ENCODE measurements at places on chromosomes 5 and 9. TPM values are rescaled to one million over a fixed set of nuclear protein-coding genes. Genes with fewer than 3 reads are reported as not detected.

TRPM6 gene
- 0.04 TPM for polyA plus RNA-seq

GRCh38 chr5:84961193-84961592, 576.5 kb upstream of the EDIL3 start:
- no peak for DNase-seq

DNA sequence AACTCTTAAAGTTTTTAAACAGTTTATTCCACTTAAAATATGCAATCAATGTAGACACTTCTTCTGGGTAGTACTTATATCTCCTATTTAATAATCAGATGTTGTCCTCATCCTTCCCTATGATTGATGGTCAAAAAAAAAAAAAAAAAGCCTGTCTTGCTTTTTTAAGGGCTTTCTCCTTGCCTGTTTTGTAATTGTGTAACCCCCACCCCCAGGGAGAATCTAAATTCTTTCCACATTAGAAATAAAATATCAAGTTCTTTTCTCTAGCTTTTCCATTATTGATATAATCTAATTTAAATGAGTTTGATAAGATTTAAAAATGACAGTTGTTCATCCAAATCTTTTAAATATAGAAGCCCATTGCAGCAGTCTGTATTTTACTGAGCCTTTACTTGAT, 119.7 kb downstream of the CHSY3 start:
- DNase-seq, result no peak

- DNase-seq, result no peak
These were observed 6.1 kb downstream of the SETX start for GRCh38 chr9:132348676-132349075.

GRCh38 chr5:138458856-138459255, 6.4 kb upstream of the EGR1 start:
- DNase-seq, result no peak

DNA sequence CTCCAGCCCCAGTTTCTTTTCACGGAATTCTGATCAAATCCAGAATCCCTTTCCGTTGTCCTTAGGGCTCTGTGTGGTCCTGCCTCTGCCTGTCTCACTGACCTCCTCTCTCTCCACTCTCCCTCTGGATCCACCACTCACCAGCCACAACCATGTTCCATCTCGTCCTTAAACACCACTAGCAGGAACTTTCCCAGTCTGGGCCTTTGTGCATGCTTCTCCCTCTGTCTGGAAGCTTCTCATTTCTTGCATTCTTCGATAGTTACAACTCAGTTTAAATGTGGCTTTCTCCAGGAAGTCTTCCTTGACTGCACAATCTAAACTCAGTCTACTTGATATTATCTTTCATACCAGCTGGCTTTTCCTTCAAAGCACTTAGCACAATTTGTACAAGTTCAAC, 117.7 kb upstream of the MSX2 start:
- no peak for DNase-seq
